ENCODE measurements at places on chromosomes 7 and 10.

DNA sequence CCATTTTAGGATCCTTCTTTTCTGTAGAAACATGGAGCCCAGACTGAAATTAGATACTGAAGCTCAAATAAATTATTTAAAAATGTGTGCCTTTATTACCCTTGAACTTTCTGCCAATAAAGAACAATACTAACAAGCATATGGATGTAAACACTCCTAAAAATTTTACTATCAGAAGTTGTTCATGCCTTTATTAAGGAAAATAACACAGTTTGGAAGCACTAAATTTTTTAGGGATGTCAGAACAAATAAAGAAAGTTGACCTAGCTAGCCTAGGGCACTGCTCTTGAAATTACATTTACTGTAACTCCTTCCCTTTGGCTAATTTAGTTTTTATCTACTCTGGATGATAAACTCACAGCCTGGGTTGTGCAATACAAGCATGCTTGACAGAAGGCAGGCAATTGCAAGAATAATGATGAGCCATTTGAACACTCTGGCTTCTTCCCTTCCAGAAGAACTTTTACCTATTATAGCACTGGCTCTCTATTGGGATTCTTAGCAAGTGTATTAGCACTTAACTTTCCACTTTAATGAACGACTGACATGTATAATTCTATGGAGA, 351.7 kb upstream of the C7orf33 start:
- DNase-seq, result no peak

- no peak for DNase-seq
Measured at GRCh38 chr7:25109276-25109675, 15.8 kb downstream of the CYCS start.

DNA sequence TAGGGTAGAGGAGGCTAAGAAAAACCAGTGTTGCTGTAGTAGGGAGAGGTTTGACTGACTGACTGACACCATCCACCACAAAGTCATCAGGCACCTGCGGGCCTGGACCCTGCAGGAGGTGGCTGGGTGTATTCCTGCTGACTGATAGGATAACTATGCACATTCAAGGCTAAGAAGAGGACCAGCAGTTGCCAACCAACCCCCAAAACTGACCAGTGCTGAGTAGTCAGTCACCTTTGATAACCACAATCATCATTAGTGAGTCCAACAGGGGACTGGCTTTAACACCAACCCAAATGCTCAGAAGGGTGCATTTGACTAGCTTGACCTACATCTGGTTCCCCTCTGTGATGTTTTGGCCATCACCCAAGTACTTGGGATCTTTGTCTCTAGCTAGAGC, 30.5 kb downstream of the PLXNA4 start:
- DNase-seq, result no peak

DNA sequence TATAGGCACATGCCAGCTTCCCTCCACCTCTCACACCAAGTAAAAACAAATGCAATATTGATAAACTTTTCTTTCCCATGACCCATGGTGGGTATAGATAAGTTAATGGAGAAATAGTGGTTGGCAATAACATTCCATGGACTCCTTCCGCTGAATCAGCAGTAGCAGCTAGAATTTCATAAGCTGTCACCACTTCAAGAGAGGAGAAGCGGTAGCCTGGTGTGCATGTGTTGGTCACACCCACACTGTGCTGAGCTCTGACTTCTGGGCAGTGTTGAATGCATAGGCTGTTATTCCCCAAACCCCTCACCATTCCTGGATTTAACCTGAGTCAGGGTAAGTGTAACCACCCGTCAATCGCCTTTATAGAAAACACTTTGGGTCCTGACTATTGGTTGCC, 32.5 kb upstream of the BMPER start:
- DNase-seq, result no peak

DNA sequence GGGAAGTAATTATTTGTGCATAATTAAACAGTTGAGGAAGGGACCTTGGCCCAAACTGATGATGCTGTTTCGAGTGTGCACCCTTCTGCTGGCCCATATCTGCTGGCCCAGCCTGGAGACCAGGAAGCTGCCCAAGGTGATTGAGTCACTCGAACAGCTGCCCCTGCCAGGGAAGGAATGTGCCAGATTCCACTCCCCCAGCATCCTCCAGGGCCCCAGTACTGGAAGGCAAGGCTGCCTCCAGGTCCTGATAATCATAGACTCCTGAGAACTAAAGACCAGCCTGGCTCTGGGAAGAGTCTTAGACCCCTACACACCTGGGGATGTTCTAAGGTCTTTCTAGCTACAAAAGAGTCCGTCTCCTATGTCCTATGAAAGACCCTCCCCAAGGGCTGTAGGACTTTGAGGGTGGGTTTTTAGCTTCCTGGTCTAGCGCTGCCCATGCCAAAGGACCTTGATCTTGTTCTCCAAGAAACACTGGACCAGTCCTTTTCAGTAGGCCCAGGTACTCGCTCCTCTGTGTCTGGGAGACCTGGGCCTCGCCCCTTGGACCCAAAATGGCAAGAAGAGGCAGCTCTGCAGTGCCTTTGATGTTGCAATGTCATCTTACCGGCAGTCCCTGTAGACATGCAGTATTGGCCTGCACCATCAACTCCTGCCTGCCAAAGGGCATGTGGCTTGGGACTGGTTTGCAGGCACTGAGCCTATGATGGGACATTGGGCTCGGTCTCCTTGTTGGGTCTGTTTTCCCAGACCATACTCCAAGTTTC, 103.2 kb upstream of the GPR26 start:
- DNase-seq, result no peak

- DNase-seq, result no peak
Measured at GRCh38 chr10:127888521-127889312, 4.0 kb downstream of the CLRN3 start.

DNA sequence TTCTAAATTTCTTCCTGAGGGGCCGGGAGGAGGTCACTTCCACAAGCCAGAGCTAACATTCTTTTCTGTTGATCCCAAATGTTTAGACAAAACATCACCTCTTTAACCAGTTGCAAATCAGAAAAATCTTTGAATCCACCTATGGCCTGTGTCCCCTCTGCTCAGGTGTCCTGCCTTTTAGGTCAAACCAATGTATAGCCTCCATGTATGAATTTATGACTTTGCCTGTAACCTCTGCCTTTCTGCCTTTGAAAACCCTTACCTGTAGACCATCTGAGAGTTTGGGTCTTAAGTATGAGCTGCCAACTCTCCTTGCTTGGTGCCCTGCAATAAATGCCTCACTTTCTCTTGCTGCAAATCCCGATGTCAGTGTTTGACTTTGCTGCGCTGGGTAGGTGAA, 44.1 kb upstream of the MSRB2 start:
- no peak for DNase-seq

DNA sequence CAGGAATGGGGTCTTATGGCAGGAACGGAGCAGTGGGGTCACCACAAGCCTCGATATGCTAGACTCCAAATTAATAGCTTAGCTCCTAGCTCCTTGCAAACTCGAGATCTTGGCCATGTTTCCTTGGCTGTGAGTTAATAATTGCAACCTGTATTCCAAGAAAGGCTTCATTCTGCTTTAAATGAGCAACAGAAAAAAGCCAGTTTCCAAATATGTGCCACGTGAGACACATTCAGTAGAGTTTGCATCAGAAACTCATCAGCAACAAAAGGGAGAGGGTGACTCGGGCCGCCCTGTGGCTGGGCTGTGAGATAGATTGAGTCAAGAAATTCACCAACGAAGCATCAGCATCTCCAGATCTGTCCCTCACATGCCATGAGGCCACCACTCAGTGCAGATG, 112.0 kb downstream of the NPTX2 start:
- no peak for DNase-seq

DNA sequence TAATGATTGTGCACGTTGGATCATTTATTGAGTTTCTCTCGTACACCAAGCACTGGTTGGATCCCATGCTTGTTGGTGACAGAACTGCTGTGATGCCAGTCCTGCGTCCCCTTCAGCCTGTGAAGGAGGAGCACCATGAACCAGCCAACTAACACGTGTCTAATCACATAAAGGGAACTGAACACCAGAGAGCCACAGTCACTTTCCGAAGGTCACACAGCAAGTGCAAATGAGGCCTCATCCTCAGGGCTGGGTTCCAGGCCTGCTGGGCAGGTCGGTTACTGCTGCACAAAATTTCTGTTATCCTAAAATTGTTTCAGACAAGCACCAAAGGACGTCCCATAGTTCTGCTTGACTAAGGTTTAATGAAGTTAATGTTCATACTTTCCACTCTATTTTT, 332.0 kb upstream of the ZNF32 start:
- no peak for DNase-seq

- DNase-seq, result no peak
Measured at GRCh38 chr10:72342911-72343310, 11.8 kb downstream of the DNAJB12 start.

DNA sequence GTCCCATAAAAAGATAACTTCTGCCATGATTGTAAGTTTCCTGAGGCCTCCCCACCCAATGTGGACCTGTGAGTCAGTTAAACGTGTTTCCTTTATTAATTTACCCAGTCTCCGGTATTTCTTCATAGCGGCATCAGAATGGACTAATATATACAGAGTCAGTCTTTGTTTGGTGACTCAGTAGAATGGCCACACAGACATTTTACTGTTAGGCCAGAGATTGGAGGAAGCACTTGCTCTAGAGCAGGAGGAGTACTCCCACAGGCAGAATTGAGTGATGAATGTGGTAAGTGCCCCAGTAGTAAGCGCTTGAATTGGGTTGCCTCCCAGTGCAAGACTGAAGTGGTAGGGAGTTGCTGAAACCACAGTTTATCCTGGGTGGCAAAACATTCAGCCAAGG, 149.5 kb upstream of the SMIM30 start:
- DNase-seq, result no peak

- DNase-seq, result no peak
Measured at GRCh38 chr10:10223131-10223530, 794.5 kb upstream of the CELF2 start.

- DNase-seq, result no peak
Measured at GRCh38 chr10:118485641-118486040, 109.8 kb downstream of the PRLHR start.

DNA sequence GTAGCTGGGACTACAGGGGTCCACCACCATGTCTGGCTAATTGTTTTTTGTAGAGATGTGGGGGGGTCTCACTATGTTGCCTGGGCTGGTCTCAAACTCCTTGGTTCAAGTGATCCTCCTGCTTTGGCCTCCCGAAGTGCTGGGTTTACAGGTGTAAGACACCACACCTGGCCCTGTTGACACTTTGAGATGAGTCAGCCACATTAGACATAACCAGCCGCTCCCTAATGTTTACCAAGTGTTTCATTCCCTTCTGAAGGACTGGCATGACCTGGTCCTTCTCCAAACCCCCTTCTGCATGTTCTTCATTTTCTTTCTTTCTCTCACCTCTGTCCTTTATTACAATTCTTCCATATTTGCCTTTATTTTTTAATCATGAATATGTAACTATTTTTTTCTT, 67.8 kb downstream of the TAF3 start:
- no peak for DNase-seq

DNA sequence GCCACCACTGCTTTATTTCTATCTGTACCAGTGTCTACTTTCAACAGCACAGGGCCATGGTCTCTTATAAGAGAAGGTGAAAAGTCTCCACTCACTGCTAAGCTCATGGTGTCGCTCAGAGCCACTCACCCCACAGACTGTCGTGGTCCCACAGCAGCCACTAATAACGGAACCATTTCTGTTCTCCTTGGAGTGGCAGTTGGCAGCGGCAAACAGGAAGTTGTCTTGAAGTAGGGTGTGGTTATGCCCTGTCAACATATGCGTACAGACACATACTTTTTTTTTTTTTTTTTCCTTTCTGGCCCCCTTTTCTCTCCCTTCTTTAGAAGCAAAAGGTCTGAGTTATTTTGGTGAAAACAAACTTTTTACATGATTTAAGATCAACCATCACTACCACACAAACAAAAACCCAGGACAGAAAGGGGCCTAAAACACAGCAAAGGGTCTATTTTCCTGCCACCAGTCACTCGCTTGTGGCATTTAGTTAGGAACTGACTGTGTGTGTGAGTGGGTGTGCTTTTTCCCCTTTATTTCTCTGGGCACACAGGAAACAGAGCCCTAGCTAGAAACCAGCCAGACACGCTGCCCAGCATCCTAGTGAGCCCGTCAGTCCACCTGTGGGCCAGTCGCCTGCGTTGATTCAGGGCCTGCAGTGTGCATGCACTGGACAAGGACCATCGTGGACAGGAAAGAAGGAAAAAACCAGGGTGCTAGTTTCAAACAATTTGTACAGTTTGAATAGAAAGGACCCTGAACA, 96.7 kb upstream of the EFCAB10 start:
- DNase-seq, result no peak

DNA sequence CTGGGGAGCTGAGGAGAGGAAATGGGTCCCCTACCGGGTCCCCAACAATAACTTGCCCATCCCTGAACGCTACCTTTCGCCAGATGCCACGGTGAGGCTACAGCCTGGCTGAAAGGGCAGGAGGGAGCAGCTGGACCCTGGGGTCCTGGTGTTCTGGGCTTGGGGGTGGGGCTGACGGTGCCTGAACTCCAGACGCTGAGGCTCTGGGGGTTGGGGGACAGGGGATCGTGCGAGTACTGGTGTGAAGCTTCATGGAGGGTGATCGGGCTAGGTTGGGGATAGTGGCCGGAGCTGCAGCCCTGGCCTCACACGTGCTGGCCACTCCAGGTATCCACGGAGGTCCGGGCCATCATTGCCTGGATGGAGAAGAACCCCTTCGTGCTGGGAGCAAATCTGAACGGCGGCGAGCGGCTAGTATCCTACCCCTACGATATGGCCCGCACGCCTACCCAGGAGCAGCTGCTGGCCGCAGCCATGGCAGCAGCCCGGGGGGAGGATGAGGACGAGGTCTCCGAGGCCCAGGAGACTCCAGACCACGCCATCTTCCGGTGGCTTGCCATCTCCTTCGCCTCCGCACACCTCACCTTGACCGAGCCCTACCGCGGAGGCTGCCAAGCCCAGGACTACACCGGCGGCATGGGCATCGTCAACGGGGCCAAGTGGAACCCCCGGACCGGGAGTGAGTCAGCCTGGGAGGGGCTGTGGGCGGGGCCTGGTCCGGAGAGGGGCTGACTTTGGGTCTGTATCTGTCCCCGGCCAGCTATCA, 8.3 kb downstream of the AEBP1 start:
- no peak for DNase-seq

DNA sequence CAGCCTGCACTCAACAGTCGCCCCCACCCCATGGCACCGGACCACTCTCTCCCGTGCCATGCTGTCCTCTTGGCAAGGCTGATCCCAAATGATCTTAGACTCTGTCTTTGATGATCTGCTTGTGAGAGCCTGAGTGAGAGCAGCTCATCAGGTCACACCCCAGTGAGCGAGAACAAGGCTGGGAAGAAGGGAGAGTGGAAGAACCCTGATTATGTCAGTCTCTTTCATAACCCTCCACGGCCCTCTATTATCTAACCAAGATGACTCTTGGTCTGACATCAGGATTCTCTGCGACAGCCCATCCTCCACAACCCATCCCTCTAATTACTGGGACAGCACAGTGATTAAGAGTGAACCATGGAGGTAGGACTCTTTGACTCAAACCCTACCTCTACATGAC, 53.1 kb upstream of the C7orf33 start:
- DNase-seq, result no peak

Data from NCI-H146 (cell line).